ENCODE measurements at places on chromosomes 16 and 17.

GRCh38 chr16:4339909-4340308 lies 11.2 kb downstream of the PAM16 start:
- no peak for DNase-seq

GRCh38 chr16:86970279-86970678 lies 346.9 kb downstream of the C16orf95 start:
- DNase-seq, result no peak

DNA sequence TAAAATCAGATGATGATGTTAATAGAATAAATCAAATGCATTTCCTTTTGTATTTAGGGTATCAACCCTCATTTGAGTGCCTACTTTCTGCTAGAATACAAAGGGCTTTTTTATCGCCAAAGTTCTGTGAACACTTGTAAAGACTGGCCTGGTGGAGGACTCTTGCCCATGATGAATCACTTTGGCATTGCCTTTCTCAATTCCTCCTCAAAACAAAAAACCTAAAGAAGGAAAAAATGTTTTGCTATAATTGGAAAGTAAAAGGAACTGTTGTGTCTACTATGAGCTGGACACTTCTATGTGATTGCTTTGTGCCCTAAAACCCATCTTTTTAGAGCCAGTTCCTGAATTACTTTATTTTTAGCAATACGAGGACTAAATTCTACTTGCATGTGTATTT lies 13.0 kb upstream of the DHRS11 start:
- no peak for DNase-seq

DNA sequence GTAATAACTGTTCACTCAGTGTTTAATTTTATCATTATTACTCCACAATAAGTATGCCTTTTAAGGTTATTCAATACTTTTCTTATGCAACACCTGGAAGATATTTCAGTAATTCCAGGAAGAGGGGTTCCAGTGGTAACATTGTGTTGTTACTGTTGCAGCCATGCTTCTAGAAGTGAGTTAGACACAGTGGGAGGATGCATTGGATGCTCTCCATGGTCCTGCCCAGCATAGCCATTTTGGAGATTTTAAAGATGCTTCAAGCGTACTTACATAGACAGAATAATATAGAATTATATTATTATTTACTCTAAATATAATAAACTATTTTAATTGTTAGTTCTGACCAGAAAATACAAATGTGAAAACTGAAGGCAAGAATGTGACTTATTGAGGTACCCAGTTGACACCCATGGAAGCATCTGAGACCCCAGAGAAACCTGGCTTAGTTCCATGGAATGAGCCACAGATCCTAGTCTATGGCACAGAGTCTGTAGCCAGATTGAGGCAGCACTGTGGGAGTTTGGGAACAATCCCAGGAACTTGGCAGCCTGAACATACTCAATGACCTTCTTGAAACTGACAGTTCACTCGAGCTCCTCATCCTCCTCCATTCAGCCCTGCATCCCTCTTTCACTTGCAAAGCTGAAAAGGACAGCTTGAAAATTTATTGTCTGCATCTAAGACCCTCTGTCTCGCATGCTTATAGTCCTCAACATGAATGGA lies 190.1 kb upstream of the HS3ST4 start:
- DNase-seq, result no peak

GRCh38 chr17:72471296-72471695 lies 350.5 kb downstream of the SOX9 start:
- DNase-seq, result no peak

DNA sequence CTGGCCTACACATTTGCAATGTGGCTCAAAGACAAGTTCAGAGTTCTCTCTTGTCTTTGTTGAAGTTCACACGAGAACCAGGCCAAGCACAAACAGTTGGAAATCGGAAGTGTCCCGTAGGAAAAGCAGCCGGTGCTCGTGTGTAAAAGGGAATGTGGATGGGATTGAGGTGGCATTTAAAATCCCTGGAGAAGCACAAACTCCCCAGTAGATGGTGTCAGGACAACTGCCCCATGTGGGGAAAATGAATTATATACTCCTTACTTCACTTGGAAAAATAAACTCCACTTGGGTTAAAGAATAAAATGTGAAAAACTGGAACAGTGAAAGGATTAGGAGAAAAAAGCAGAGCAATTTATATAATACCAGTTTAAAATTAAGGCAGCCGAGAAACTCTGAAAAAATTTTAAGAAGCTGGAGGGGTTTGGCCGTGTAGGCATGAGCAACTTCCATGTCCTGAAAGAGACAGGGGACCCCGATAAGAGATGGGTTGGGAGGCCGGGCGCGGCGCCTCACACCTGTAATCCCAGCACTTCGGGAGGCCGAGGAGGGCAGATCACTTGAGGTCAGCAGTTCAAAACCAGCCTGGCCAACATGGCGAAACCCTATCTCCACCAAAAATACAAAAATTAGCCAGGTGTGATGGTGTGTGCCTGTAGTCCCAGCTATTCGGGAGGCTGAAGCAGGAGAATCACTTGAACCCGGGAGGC lies 28.1 kb downstream of the CBFA2T3 start:
- no peak for DNase-seq

- no peak for DNase-seq
These were observed 354.0 kb upstream of the EEF2KMT start for GRCh38 chr16:5451641-5452040.

DNA sequence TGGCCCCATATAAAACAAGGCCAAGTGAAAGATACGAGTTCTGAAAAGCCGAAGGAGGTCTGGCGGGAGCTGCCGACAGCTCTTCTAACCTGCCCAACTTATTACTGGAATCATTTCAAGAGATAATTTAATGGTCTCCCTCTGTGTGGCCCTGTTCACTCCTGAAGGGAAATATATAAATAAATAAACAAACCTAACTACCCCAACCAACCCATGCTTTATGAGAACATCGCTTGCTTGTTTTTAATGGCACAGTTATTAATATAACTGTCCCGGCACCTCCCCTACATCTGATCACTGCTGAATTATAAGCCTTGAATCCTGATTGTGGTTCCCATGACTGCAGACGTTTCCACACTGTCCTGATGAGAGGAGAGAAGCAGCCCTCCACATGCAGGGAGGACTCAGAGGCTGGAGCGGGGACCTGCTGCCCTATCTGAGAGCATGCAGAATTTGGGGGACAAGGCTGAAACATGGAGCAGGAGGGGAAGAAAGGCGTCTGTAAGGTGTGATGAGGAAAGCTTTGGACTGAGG lies 22.2 kb downstream of the CDK5RAP3 start:
- no peak for DNase-seq

- no peak for DNase-seq
These were observed 199.1 kb downstream of the FOXL1 start for GRCh38 chr16:86777381-86777946.

DNA sequence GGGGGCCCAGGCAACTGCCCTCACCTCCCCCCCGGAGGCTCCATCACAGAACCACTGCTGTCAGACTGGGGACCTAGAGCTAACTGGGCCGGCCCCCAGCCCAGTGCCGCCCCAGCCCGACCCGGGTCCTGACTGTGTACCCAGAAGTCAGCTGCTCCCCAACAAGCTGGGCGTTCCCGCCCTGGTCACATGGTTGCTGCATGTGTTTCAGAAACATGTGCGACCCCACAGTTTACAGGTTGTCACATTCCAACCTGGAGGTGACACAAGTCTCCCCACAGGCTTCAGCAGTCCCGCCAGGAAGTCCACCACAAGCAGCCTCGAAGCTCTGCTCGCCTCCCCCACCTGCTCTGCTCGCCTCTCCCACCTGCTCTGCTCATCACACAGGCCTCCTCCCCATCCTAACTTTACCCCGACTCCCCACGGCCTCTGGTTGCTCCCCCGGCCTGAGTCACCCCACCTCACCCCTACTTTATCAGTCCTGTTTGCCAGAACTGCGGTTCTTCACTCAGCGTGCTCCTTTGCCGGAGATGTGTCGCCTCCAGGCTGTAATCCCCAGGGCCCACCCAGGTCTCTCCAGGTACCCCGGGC lies 968 bp downstream of the MRPL28 start:
- no peak for DNase-seq

DNA sequence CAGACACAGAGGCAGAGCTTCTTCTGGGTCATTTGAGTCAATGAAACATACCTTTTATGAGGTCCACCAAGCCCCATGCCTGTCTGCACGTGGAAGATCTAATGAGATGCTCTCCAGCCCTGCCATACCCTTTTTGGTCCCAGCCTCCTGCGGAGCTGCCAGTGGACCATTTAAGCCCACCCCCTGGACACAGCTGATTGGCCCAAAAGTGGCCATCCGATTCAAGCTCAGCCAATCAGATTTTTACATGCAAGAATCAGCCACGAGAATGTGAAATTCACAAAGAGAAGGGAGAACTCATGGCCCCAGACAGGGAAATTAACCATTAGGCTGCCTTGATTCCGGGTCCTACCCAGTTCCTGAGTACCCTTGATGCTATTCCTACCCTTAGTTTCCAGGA lies 231.0 kb upstream of the EEF2KMT start:
- DNase-seq, result no peak

GRCh38 chr16:84068783-84069462 lies 26.3 kb upstream of the SLC38A8 start:
- DNase-seq, result no peak

DNA sequence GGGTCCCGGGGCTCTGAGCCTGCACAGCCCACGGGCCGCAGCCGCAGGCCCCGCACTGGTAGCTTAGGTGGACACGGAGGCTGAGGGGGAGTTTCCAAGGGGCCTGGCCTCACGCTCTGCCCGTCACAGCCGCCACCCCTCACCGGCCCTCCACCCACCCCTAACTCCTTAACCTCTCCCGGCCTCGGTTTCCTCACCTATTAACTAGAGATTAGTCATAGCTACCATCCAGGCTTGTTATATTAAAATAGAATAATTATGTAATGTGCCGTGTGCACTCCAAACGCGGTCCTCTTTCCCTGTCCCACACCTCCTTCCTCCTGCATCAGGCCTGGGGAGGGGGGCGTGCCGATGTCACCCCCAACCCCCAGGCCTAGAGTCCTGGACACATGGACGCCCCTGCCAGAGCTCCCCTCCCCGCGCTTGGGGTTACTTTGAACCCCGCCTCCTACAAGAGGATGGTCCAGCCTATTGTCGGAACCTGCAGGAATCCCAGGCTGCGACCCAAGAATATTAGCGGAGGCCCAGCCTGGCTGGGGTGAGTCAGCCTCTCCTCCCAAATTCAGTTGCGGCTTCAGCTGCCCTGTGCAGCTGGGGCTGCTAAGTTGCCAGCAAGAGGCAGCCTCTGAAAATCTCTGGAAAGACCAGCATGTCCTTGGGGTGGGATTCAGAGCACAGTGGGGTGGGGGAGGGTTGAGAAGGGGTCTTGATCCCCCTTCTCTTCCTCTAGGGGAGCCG lies 17.3 kb downstream of the SOCS3 start:
- DNase-seq, result no peak

DNA sequence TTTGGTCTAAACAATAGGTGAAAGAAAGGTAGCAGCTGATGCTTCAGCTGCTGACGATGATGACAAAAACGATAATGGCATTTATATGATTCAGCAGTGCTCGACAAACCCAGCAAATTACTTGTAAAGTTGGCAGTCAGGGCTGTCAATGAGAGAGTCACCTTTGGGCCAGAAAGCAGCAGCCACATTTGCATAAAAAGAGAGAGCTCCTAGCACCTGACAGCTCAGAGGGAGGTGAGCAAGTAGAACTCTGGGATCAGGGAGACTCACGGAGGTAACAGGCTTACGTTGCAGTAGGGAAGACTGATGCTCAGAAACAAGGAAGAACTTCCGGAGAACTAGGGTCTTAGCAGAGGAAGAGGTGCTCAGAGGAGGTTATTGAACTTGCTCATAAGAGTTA lies 291.9 kb upstream of the ZFHX3 start:
- DNase-seq, result no peak

GRCh38 chr17:45218895-45219661 lies 2.6 kb upstream of the FMNL1 start:
- no peak for DNase-seq

GRCh38 chr17:43574348-43574747 lies 28.2 kb upstream of the ETV4 start:
- DNase-seq, result no peak

- DNase-seq, result no peak
These were observed 5.1 kb upstream of the KLHL36 start for GRCh38 chr16:84643180-84643583.

- DNase-seq, result no peak
These were observed 369.5 kb downstream of the SEC14L1 start for GRCh38 chr17:77510133-77510796.

DNA sequence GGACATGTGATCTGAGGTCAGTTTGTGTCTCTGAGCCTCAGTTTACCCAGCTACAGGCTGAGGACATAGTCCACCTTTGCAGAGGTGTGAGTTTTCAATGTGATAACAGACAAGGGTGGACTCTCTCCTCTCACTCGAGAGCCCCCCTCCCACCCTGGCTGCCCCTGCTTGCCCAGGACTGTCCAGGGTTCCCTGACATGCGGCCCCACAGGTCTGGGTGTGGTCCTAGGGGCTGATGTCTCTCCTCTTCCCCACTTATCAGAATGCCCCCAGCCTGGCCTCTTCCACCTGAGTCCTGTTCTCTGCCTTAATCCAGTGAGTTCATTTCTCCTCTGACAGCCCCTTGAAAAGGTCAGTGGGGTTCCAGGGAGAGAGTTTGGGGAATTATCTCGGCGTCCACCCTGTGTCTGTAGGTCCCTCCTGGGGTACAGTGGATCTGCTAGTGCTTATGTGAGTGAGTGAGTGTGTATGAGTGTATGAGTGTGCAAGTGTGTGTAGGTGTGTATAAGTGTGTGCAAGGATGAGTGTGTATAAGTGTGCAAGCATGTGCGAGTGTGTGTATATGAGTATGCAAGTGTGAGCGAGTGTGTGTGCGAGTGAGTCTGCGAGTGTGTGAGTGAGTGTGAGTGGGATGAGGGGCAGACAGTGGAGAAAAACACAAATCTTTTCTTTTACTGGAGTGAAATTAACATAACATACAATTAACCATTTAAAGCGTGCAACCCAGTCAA lies 175.0 kb downstream of the IRF8 start:
- DNase-seq, result no peak

DNA sequence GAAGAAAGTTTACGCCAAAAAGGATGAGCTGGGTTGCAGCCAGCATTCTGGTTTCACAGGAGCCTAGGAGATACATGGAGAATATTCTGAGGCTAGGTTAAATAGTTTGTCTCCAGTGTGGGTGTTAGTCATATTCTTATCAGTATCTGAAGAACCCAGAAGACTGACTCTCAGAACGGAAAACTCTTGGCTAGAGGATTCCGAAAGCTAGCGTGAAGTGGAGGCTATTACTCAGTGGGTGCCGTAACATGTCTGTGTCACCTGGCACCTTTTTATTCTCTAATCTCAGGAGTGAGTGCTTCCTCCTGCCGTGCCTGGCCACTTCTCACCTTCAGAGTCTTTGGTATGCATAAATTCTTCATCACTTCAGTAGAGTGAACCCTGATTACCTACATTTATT lies 199.5 kb downstream of the WWOX start:
- no peak for DNase-seq

GRCh38 chr17:39246274-39246673 lies 20.5 kb upstream of the STAC2 start:
- no peak for DNase-seq

DNA sequence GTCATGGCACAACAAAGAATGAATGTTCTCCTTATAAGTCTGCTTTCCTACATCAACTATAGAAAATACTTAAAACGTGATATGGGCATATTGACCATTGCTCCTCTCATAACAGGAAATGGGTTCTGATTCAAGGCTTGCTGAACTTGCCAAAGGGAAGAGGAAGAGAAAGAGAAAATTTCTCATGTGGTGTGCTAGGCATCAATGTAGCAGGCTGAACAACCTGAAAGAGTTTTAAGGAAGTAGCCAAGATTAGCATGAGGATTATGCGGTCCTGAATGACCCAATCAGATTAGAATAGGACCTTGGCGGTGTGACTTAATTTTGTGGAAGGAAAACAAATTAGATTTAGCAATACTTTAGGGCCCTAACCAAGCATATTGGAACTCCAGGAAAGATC lies 617.7 kb upstream of the CDH11 start:
- no peak for DNase-seq
